ENCODE measurements at places on chromosomes 2 and 18. TPM values are rescaled to one million over a fixed set of nuclear protein-coding genes. Genes with fewer than 3 reads are reported as not detected.

DNA sequence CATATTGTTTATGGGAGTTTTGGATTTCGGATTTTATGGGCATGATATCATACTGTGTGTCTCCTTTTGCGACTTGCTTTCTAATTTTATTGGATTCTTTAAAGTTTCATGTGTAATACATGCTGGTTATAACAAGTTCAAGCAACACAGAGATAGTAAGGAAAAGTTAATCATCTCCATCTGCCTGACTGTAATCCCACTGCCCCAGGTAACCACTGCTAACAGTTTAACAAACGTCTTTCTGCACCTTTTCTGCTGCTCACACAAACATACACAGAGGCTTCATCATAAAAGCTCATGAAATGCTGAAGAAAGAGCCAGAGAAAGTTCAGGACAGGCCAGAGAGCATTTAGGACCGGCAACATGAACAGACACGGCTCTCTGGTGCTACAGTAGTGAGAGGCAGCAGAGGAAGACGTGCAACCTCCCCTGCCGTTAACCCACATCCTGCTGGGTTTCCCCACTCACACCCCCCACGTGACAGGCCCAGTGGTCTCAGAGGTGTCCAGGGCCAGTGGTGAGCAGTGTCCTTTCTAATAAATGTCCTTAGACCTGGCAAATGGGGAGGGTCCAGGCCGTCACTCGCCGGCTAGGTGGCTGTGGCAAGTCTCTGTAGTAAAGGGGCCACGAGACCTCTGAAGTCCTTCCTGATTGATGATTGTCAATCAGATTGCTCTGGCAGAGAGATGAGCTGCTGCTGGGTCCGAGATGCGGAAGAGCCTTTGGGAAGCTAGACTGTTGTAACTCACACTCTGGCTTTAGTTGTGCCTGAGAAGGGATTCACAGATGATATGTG lies 43.0 kb upstream of the SLC1A4 start:
- H3K36me3 ChIP-seq, result no peaks in the 10 kb centered on the region
- no peak overlapping the region for H3K4me3 ChIP-seq
- no peak overlapping the region for H3K27ac ChIP-seq
- peaks cover 10% of the 10 kb centered on the region for H3K4me1 ChIP-seq
- H3K27me3 ChIP-seq, result peaks cover 10% of the 10 kb centered on the region

- DNase-seq, result no peak
- no peak overlapping the region for H3K27ac ChIP-seq
- H3K36me3 ChIP-seq, result no peaks in the 10 kb centered on the region
- H3K4me3 ChIP-seq, result no peak overlapping the region
- no peaks in the 10 kb centered on the region for H3K4me1 ChIP-seq
- H3K27me3 ChIP-seq, result no peaks in the 10 kb centered on the region
Observed at GRCh38 chr2:188013767-188014166, 277.9 kb upstream of the GULP1 start.

Gene LRRTM4
- 27.7 TPM for total RNA-seq

DNA sequence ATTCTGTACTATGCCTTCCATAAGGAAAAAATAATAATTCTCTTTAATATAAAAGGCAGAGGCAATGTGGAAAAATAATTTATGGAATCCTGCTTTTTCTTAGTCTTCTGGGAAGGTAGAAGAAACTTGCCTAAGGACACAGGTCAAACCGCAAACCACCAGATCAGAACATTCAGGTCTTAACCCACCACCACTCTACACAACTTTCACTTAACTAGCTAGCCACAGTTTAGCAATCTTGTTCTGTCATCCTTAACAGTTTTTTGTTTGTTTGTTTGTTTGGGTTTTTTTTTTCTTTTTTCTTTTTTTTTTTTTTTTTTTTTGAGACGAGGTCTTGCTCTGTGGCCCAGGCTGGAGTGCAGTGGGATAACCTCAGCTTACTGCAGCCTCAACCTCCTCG lies 70.6 kb downstream of the ACVR1 start:
- H3K27me3 ChIP-seq, result no peaks in the 10 kb centered on the region
- no peak overlapping the region for H3K27ac ChIP-seq
- peaks cover 21% of the 10 kb centered on the region for H3K4me1 ChIP-seq
- no peak overlapping the region for H3K4me3 ChIP-seq
- no peak for DNase-seq

Gene MARCHF4
- total RNA-seq, result 0.09 TPM

GRCh38 chr2:179348906-179349305 lies 84.3 kb upstream of the SESTD1 start:
- no peak for DNase-seq
- no peak overlapping the region for H3K27ac ChIP-seq
- H3K4me3 ChIP-seq, result no peak overlapping the region
- H3K27me3 ChIP-seq, result peaks cover 5% of the 10 kb centered on the region
- peaks cover 17% of the 10 kb centered on the region for H3K4me1 ChIP-seq

Gene FBXO36
- total RNA-seq, result 5.1 TPM

- no peak overlapping the region for H3K27ac ChIP-seq
- peaks cover 44% of the 10 kb centered on the region for H3K36me3 ChIP-seq
- no peaks in the 10 kb centered on the region for H3K27me3 ChIP-seq
- H3K4me3 ChIP-seq, result no peak overlapping the region
Observed at GRCh38 chr2:208306291-208306690, 40.2 kb downstream of the PIKFYVE start.

GRCh38 chr18:13232086-13232917 lies 13.7 kb downstream of the LDLRAD4 start:
- H3K27ac ChIP-seq, result no peak overlapping the region
- no peaks in the 10 kb centered on the region for H3K27me3 ChIP-seq
- no peak overlapping the region for H3K4me3 ChIP-seq
- no peak for DNase-seq
- no peaks in the 10 kb centered on the region for H3K36me3 ChIP-seq
- H3K4me1 ChIP-seq, result peaks cover 12% of the 10 kb centered on the region

DNA sequence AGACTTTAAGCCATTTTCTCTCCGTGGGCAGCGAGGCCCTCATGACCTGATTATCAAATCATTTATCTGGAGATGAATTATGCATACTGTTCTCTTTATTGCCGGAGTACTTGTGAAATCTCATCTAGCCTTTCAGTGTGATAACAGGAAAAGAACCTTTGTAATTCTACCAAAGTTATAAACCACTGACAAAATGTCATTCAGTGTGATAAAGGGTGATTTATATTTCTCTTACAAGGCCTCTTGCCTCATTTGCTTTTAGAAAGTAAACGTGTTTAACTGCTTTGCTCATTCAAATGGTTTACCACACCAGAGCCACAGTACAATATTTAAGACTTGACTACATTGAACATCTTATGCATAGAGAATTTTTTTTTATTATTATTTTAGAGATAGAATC lies 13.8 kb downstream of the MTCL1 start:
- no peak for DNase-seq
- no peak overlapping the region for H3K27ac ChIP-seq
- H3K4me3 ChIP-seq, result no peak overlapping the region

- no peak for DNase-seq
- H3K27me3 ChIP-seq, result peaks cover 30% of the 10 kb centered on the region
- H3K4me3 ChIP-seq, result no peak overlapping the region
- H3K4me1 ChIP-seq, result peaks cover 4% of the 10 kb centered on the region
- no peak overlapping the region for H3K27ac ChIP-seq
- peaks cover 8% of the 10 kb centered on the region for H3K36me3 ChIP-seq
Observed at GRCh38 chr2:120654381-120655134, 81.1 kb upstream of the GLI2 start.

- H3K27me3 ChIP-seq, result no peaks in the 10 kb centered on the region
- H3K4me1 ChIP-seq, result no peaks in the 10 kb centered on the region
- no peak for DNase-seq
- peaks cover 9% of the 10 kb centered on the region for H3K36me3 ChIP-seq
Observed at GRCh38 chr2:171545086-171545485, 22.8 kb downstream of the CYBRD1 start.

DNA sequence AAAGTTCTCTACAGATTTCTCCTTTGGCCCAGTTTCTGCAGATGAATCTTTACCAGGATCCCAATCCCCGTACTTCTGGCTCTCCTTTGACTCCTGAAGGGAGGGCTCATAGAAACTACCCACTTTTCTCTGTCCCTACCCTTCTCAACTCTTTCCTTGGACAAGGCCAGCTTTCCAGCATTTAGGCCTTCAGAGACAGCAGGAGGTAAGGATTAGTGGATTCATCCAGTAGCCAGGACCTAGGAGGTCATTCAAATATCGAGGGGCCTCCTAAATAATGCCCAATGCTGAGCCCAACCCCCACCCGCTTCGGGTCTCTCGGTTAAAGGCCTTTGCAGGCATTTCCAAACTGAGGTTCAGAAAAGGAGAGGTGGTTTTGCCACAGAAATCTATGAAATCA lies 4.8 kb upstream of the ZNF532 start:
- H3K4me1 ChIP-seq, result peaks cover 55% of the 10 kb centered on the region
- DNase-seq, result no peak
- H3K27me3 ChIP-seq, result no peaks in the 10 kb centered on the region
- H3K36me3 ChIP-seq, result no peaks in the 10 kb centered on the region
- H3K27ac ChIP-seq, result peak overlapping the region; percentile 99

DNA sequence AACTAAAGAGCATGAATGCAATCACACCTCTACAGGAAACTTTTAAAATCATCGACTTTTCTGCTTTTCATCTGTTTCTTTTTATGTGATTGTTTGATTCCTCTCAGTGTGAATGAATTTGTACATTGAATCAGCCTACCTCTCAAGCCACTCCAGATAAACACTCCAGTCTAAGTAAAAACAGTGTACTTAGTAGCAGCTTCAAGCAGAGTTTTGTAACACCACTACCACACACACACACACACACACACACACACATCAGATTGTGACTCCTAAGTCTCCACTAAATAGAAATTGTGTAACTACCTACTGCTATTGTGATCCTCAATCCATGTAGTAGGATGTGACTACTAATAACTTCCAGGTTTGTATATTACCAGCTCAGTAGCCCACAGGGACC lies 65.3 kb upstream of the EPB41L5 start:
- no peaks in the 10 kb centered on the region for H3K4me1 ChIP-seq
- no peaks in the 10 kb centered on the region for H3K27me3 ChIP-seq
- no peak overlapping the region for H3K4me3 ChIP-seq
- no peak overlapping the region for H3K27ac ChIP-seq
- no peak for DNase-seq
- H3K36me3 ChIP-seq, result peaks cover 13% of the 10 kb centered on the region

Gene ELOA2
- not detected for total RNA-seq

GRCh38 chr2:68774569-68775271 lies 40.1 kb downstream of the ARHGAP25 start:
- H3K4me3 ChIP-seq, result no peak overlapping the region
- H3K27me3 ChIP-seq, result no peaks in the 10 kb centered on the region
- peaks cover 10% of the 10 kb centered on the region for H3K4me1 ChIP-seq
- no peaks in the 10 kb centered on the region for H3K36me3 ChIP-seq

DNA sequence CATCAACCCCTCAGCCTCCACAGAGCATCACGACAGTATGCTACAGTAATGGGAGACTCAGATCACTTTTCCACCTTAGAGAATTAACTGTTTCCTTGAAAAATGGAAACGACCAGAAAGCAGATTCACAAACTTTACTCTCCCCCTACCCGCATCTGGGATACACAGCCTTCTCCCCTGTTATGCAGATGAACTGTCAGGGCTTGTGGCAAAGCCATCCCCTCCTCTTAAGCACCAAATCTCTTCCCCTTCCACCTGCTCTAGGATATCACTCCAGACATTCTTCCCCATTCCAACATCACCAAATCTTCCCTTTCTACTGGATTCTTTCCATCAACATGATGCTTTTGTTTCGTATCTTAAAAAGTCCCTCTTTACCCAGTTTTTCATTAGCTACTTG lies 26.4 kb downstream of the NEB start:
- H3K36me3 ChIP-seq, result no peaks in the 10 kb centered on the region
- H3K4me1 ChIP-seq, result peaks cover 7% of the 10 kb centered on the region
- H3K4me3 ChIP-seq, result no peak overlapping the region

- H3K36me3 ChIP-seq, result peaks cover 17% of the 10 kb centered on the region
- H3K4me1 ChIP-seq, result peaks cover 6% of the 10 kb centered on the region
Observed at GRCh38 chr2:159550231-159550630, 66.1 kb downstream of the BAZ2B start.

Gene GPAT2
- not detected for total RNA-seq

DNA sequence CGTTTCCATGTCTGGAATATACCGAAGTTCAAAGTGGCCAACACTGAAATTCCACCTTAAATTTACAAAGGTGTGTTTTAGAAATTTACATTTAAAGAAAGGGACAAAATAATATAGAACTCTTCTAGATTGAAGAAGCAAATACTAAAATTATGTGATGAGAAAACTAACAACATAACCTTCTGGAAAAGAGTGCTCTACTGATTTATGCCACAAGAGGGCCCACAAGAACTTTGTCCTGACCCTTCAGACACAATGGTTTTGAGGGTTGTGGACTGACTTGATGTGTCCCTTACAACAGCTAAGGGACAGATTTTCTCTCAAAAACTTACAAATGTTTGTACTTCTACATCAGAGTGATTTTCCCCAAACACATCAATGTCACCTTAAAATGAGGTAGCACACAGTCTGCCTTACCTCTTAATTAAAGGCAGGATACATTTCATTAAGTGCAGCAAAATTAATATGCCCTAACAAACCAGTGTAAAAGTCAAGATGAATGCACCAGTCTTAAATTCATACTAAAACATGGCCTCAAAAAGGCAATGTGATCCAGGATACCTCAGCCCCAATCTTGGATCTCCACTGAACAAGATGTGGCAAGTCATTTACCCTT lies 36.2 kb downstream of the EIF2AK3 start:
- H3K4me1 ChIP-seq, result peaks cover 6% of the 10 kb centered on the region
- H3K36me3 ChIP-seq, result peaks cover 20% of the 10 kb centered on the region
- peak overlapping the region; percentile 40 for H3K27ac ChIP-seq
- H3K4me3 ChIP-seq, result no peak overlapping the region
- H3K27me3 ChIP-seq, result no peaks in the 10 kb centered on the region

DNA sequence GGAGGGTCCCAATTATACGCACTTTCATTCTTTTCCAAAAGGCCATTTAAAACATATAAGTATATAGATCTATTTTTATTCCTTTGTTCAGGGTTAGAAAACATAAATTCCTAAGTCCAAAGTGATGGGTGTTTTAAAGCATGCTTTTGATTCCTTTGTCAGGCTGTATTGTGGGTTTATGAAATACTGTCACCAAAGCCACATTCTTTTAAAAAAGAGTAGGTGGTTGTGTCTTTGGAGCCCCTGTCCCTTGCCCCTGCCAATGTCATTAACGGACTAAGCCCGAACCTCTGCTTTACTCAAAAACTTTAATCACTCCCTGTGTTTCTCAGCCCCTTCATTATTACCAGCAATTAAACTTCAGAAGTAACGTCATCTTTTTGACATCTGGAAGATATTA lies 104.9 kb upstream of the APCDD1 start:
- DNase-seq, result no peak
- H3K36me3 ChIP-seq, result no peaks in the 10 kb centered on the region
- no peak overlapping the region for H3K4me3 ChIP-seq
- H3K27me3 ChIP-seq, result no peaks in the 10 kb centered on the region

Gene CHN1
- total RNA-seq, result 33.9 TPM

DNA sequence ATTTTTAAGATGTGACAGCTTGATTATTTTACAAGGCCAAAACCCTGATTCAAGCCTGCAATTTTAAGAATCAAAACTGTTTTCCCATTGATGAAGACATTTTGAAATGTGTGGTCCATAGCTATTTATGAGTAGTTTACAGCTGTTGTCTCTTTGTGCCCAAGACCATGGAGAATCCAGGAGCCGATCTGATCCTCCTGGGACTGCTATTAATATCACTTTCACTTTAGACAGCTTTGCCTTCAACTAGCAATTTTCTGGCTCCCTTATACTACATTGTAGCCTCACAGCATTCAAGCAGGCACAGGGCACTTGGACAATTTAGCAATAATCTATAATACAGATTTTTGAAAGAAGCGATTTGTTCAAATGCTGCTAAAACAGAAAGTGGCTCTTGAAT lies 172.9 kb downstream of the SLC8A1 start:
- DNase-seq, result no peak
- H3K4me1 ChIP-seq, result peaks cover 54% of the 10 kb centered on the region
- no peak overlapping the region for H3K4me3 ChIP-seq
- H3K27me3 ChIP-seq, result no peaks in the 10 kb centered on the region
- H3K36me3 ChIP-seq, result no peaks in the 10 kb centered on the region
- no peak overlapping the region for H3K27ac ChIP-seq
